Neural crest cell (in vitro differentiated cells): ENCODE measurements at places on chromosomes 1 and 21. TPM values are rescaled to one million over a fixed set of nuclear protein-coding genes. Genes with fewer than 3 reads are reported as not detected.

GRCh38 chr1:154276797-154277196 lies 4.4 kb downstream of the HAX1 start:
- DNase-seq, result no peak

- DNase-seq, result no peak
Measured at GRCh38 chr1:111720977-111721786, 18.0 kb downstream of the INKA2 start.

- no peak for DNase-seq
Measured at GRCh38 chr1:164443166-164443565, 115.8 kb upstream of the PBX1 start.

GRCh38 chr21:28396421-28396820 lies 596.3 kb downstream of the LTN1 start:
- DNase-seq, result no peak

GRCh38 chr1:232943679-232944252 lies 6.6 kb upstream of the NTPCR start:
- DNase-seq, result no peak

GRCh38 chr1:113692824-113693431 lies 66.4 kb downstream of the PHTF1 start:
- DNase-seq, result no peak

- DNase-seq, result no peak
Measured at GRCh38 chr1:230577537-230577936, 64.7 kb upstream of the COG2 start.

DNA sequence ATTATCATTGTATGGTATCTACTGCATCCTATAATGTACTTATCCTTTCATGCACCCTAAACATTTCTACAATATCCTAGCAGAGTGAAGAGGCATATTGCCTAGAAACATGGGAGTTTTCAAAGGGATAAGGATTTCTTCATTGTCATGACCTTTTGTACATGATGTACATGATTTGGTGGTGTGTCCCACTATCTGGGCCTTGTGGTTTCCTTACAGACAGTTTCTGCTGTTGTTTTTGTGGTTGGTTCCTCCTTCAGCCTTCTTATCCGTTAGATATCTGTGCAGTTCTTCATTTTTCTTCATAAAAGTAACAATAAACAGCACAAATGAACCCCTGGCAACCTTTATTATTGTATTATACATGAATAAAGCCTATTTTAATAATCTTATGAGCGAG lies 70.4 kb upstream of the BACH1 start:
- DNase-seq, result no peak

DNA sequence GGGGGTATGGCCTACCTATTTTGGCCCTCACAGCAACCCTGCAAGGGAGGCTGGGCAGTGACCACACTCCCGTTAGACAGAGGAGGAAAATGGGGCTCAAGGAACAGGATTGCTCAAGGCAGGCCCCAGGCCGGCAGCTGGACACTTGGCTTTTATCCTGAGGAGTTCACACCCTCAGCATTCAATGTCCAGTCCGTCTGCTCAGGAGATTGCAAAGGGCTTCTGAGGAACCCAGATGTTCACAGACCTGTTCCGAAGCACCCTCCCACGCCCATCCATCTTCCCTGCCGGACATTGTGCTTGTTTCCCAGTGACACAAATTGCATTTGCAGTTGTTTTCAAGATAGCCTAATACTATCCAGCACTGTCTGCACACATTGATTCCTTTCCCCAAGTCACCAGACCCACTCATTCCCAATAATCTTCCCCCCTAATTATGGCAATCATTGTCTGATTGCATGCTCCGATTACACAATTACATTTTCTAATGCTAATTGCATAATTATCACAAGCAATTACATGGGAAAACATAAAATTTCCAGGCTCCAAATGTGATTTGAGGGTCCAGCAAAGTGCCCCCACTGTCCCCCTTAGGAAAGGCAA lies 4.3 kb upstream of the UBL4B start:
- no peak for DNase-seq

- no peak for DNase-seq
Measured at GRCh38 chr1:85278853-85279314, 2.5 kb upstream of the BCL10 start.

- no peak for DNase-seq
Measured at GRCh38 chr1:112011202-112011601, 21.7 kb upstream of the KCND3 start.

DNA sequence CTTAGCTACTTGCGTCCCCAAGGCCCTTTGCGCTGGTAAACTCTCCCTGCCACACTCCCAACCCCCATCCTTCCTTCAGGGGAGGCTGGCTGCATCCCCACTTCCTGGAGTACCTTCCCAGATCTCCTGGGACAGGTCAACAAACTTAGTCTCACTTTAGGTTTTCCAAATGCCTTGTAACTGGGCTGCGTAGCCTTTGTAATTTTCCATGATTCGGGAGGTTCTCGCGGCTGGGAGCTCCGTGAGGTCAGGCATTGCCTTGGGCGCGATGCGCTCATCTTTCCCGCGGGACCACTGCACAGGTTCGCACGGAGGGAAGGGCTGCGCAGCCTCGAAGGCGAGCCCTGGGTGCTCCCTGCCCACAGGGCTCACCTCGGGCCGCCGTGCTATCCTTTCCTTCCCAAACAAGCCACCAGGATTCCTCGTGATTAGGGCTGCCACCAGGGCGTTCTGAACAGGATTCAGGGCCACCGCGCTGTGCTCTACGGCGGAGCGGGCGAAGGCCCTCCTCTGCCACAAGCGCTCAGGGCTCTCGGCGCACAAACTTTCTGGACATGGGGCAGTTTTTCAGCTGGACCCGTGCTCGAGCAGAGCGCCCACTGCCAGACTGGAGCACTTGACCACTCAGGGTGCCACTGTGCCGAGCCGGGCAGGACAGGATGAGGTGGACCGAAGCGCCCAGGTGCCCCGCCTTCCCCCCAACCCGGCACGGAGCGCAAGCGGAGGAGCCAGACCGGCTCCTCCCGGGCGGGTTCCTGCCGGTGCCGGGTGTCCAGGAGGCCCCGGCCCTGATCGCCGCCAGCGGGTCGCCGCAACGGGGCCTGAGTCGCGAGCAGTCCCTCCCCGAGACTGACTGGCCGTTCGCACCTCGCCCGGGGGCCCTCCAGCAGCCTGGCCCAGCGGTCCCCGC lies 1.1 kb downstream of the TMPRSS2 start:
- peak; percentile 20 for DNase-seq

GRCh38 chr1:239858057-239858456 lies 233.6 kb upstream of the FMN2 start:
- no peak for DNase-seq

DNA sequence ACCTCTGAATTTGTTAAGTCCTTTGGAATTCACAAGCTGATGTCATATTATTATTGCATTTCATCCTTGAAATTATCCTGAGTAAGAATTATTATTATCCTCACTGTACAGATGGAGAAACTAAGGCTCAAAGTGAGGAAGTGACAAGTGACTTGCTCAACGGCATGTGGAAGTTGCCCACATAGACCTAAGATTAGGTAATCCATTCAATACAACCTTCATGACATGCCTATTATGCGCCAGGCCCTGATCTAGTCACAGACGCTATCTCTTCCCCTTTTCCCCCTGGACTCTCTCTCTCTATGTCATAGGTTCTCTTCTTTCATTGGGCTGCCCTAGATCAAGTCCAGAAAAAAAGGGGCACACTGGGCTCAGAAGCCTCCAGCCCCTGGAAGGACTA lies 84.9 kb upstream of the KCNK2 start:
- DNase-seq, result no peak

DNA sequence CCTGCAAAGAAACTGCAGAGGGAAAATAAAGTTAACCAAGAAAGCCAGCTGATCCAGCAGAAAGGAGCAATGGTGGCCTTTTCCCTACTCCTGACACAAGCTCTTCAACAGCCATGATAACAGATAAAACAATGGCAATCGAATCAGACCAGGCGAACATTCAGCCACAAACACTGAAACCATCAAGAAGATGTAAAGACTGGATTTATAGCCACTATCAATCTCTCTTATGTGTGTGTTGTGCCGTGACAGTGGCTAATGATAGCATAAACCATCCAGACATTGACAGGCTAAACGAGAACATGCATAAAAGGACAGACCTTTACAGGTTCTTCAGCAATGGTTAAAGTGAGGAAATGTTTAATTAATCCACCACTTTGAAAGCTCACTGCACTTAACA lies 78.1 kb upstream of the RAB4A start:
- DNase-seq, result no peak

GRCh38 chr1:155309423-155310021 lies 856 bp downstream of the FDPS start:
- no peak for DNase-seq

DNA sequence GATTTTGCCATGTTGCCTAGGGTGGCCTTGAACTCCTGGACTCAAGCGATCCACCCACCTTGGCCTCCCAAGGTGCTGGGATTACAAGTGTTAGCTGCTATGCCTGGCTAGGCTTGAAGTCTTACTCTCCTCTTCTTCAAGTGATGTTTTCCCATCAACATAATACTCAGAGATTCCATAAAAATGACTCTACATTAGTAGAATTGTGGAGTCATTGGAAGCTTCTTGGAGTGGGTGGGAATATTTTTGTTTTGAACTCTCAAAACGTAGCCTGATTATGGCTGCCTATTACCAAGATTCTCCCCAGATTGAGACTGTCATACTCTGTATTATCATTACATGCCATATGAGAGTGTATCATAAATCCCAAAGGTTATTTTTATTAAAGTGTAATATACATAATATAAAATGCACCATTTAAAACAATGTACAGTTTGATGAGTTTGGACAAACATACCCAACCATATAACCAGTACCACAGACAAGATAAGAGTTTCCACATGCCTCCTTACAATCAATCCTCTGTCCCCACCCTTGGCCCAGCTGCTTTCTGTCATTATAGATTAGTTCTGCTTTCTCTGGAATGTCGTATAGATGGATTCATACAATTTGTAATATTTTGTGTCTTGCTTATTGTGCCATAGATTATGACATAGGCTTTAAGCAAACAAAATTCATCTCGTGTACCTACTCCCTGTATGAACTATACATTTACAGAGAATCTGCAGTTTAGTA lies 8.0 kb upstream of the DNM3 start:
- DNase-seq, result no peak

- no peak for DNase-seq
Measured at GRCh38 chr1:226632922-226633351, 84.4 kb downstream of the STUM start.

DNA sequence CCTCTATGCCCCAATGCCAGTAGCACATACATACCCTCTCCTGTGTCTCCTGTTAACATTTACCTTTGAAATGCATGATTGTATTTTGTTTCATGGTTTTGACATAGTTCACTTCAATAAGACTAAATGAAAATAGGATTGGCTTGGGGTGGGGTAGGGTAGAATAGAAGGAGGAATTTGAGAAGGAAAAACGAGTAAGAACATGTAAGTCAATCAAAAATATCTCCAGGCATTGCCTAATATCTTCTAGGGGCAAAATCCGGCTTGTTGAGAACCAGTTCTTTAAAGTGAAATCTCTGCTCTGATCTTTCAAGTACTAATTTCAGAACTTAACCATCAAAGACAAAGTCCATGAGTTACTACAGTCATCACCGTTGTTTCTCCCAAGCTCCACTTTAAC lies 31.8 kb upstream of the RGS2 start:
- DNase-seq, result no peak

DNA sequence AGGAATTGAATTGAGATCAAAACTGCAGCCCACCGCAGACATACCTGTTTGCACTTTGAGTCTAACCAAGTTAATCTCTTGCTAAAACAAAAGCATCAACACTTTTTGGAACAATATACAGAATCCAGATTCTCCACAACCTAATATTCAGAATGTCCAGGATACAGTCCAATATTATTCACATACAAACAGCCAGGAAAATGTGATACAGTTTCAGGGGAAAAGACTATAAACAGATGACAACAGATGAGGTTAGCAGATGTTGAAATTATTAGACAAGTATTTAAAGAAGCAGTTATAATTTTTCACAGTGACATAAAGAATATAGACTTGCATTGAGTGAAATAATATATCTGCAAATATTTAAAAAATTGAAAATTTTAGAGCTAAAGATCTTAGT lies 678.1 kb upstream of the CXADR start:
- DNase-seq, result no peak

DNA sequence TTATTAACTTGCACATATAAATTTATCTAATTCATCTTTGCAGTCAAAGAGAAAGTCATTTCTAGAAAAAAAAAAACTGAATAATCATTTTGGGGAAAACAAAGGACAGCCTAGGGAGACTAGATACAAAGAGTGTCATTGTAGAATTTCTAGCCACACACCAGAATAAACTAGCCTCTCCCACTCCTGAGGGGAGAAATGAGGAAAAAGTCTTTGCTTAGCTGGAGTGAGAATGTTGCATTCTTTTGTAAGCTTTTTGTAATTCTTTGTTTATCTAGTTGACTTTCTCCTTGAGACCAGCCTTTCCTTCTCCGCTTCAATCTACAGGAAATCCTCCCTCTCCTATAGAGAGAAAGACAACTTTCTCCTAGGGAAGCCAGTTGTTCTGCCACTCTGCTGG lies 15.9 kb upstream of the CGN start:
- no peak for DNase-seq

GRCh38 chr1:72280711-72281110 lies 1.6 kb downstream of the NEGR1 start:
- no peak for DNase-seq

DNA sequence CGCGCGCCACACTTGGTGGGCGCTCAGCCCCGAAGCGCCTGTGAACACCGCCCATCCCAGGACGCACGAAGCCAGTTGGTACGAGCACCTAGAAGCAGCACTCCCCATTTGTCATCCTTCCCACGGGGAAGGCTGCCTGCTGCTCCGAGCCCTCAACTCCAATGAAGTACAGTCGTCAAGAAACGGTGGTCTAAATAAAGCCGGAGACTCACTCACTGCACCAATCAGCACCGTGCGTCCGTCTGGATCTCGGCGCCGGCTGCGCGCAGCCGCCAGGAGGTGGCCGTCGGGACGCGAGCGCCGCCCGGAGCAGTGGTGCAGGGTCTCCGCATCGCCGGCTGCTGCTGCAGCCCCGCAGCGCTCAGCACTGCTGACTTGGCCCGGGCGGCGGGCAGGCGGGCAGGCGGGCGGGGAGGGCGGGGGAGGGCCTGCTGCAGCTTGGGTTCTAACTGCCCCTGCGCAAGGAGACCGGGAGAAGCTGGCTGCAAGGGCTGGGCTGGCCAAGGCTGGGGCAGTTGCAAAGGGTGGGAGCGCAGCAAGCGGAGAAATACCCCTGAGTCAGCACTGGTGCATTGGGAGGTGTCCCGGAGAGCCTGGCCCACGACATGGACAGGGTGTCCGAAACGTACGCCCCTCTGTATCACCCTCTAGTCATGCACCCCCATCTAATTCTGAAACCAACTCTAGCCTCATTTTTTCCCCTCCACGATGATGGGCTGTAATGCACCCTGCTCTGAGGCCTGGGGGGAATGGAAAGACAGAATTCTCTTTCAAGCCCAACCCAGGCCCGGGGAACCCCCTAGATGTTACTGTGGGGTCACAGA lies 35.8 kb upstream of the H6PD start:
- peak; percentile 48 for DNase-seq

NID1 gene
- total RNA-seq, result 88.7 and 90.3 TPM in 2 replicates

XCL2 gene
- total RNA-seq, result not detected in 2 replicates

UHMK1 gene
- 21.7 and 22.2 TPM in 2 replicates for total RNA-seq

PLEKHM2 gene
- total RNA-seq, result 61.2 and 64.5 TPM in 2 replicates

ERG gene
- 0.19 and 0.61 TPM in 2 replicates for total RNA-seq

NPHS2 gene
- total RNA-seq, result not detected in 2 replicates

PFKL gene
- 94.7 and 96.1 TPM in 2 replicates for total RNA-seq

SPRR2D gene
- not detected in 2 replicates for total RNA-seq

TTC24 gene
- not detected in 2 replicates for total RNA-seq

UMODL1 gene
- not detected in 2 replicates for total RNA-seq

BCAS2 gene
- 55.9 and 57.5 TPM in 2 replicates for total RNA-seq

TRPM2 gene
- total RNA-seq, result not detected in 2 replicates

PLPPR4 gene
- total RNA-seq, result 0.09 TPM in 1 of 2 replicates, not detected in the other

MAP3K21 gene
- total RNA-seq, result 0.51 and 0.86 TPM in 2 replicates

HNRNPR gene
- 293 and 305 TPM in 2 replicates for total RNA-seq

OR2AK2 gene
- total RNA-seq, result not detected in 2 replicates

LRRC8C gene
- 4.5 and 4.6 TPM in 2 replicates for total RNA-seq

MAP1LC3C gene
- 0.54 and 1.1 TPM in 2 replicates for total RNA-seq
